Stimulated activated CD8-positive, alpha-beta memory T cell treated with anti-CD3 and anti-CD28 coated beads, Interleukin-2, amount 100 ng/mL, for 1 hour (primary cell): ENCODE measurements at places on chromosomes 2 and 18.

DNA sequence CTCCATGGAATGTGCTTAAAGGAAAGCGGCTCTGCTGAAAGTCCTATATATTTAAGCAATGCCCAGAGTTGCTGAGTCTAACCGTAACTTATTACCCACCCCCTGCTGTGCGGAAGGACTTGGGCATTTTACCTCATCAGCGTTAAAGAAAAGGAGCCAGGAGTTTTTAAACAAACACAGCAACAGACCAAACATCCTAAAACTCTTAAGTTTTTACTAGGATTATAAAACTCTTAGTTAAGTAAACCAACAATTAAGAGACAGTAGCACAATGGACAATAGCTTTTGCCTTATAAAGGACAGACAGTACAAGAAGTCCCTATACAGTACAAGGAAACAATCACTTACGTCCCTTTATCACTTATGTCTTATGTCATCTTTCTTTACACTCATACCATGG, 90.2 kb downstream of the ZNF521 start:
- DNase-seq = no peak

- no peak for DNase-seq
Observed at GRCh38 chr2:199370150-199370780, 87.5 kb downstream of the SATB2 start.

DNA sequence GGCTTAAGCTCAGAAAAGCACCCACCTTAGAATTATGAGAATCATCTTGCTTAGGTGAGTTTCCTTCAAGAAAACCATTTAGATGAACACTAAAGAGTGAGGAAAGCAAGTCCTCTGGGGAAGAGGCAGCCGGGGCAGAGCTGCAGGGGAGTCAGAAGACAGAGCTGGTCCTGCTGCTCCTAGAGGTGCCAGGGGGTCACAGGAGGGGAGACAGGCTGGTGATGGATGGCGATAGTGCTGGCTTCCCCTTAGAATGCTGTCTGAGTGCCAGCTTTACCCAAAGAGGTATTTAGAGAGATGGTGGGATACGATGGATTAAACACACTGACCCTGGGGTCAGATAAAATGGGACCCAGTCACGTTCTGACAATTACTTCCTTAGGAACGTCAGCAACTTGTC, 269.4 kb downstream of the TDRD15 start:
- no peak for DNase-seq

- DNase-seq = no peak
Observed at GRCh38 chr2:17085546-17086202, 420.0 kb upstream of the CYRIA start.

DNA sequence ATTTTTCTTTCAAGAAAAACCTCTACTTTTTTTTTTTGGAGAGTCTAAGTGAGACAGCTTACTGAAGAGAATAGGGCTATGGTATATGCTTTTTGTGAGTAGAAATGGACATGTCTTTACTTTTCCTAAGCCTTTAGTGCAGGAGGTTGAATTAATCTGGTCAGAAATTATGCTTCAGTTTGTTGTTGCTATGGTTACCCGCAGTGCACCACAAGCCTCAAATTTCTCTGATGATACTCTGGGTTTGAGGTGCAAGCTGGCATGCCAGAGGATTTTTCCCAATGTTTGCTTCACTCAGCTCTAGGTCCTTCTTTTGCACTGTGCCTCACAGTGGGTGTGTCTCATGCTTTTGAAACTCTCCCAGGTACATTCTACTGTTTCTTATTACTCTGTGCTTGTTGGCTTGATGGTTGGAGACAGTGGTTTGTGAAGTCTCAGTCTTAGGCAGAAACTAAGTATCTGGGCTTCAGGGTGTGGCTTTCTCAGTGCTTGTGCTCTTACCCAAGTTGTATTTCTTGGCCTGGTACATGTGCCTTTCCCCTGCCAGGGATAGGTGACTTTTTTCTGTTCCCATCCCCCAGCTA, 278.3 kb downstream of the RBM43 start:
- no peak for DNase-seq

DNA sequence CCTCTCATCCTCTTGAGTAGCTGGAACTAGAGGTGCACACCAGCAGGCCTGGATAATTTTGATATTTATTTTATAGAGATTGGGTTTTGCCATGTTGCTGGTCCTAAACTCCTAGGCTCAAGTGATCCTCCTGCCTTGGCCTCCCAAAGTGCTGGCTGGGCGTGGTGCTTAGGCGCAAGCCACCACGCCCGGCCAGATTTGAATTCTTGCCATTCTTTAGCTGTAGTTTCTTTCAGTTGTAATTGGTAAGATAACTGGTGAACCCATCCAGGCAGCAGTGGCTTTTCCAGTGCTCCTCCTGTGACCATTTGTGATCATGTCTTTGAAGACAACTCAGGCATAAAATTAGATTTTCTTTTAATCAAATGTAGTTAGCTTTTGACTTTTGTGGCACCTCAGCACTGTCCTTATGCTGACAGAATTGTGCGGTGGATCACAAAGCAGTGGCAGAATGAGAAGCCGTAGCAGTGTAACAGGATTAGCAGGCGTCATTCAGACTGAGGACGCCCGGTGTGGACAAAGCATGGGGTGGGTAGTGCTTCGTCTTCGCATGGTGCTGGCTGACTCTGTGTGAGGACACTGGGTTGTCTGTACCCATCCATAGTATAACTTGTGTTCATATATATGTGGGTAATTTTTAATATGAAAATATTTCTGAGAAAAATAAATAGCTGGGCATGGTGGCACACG, 30.0 kb upstream of the TOGARAM2 start:
- no peak for DNase-seq

GRCh38 chr18:44033144-44033701, 647.5 kb upstream of the SETBP1 start:
- DNase-seq = no peak
